ENCODE measurements at places on chromosomes 7 and 10.

GRCh38 chr10:113644185-113645120, 19.4 kb downstream of the NRAP start:
- no peak for DNase-seq

DNA sequence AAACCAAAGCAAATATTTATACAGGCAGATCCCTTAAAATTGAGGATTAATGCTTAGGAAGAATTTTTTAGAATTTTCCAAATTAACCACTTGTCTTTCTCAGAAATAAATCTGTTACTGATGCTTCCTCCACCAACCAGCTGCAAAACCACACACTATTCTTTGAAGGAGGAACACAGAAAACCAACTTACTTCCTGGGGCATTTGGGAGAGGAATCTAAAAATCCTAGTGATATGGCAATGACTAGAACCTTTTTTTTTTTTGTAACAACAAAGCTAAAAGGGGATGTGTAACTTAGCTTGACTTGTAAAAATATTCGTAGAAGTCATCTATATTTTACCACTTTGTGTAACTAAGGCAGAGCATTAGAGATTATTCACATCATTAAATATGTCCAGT, 5.1 kb upstream of the TM9SF3 start:
- no peak for DNase-seq

GRCh38 chr7:31000161-31000693, 36.5 kb downstream of the GHRHR start:
- DNase-seq, result no peak

DNA sequence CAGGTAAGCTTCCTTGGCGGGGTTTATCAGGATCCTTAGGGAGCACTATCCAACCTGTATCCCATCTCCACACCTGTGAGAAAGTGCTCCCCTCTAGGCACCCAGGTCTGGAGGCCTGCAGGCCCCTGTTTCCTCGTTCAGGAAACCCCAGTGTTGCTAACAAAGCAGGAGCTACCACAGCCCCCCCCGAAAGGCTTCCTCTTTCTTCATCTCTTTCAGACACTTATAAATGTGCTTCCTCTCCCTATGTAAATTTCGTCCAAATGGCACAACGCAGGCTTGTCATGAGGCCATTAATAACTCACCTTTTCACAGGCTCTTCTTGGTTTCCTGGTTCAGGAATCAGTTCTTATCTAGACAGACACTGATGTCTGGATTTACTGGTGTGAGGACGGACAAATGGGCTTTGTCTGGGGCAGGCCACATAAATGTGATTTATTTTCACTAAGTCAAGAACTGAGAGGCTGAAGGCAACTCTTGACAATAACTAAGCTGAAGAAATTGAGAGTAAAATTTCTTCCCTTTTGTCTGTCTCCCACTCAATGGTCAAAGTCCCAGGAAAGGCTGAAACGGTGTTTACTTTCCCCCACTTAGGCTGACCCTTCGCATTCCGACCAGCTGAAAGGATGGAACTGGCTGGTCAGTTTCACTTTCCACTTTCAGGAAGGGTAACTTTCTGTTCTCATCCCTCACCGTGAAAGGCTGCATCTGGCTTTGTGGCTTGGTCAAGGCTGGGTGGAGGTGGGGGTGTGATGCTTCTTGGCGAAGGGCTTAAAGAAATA, 46.8 kb downstream of the PIK3AP1 start:
- DNase-seq, result peak; percentile 35

DNA sequence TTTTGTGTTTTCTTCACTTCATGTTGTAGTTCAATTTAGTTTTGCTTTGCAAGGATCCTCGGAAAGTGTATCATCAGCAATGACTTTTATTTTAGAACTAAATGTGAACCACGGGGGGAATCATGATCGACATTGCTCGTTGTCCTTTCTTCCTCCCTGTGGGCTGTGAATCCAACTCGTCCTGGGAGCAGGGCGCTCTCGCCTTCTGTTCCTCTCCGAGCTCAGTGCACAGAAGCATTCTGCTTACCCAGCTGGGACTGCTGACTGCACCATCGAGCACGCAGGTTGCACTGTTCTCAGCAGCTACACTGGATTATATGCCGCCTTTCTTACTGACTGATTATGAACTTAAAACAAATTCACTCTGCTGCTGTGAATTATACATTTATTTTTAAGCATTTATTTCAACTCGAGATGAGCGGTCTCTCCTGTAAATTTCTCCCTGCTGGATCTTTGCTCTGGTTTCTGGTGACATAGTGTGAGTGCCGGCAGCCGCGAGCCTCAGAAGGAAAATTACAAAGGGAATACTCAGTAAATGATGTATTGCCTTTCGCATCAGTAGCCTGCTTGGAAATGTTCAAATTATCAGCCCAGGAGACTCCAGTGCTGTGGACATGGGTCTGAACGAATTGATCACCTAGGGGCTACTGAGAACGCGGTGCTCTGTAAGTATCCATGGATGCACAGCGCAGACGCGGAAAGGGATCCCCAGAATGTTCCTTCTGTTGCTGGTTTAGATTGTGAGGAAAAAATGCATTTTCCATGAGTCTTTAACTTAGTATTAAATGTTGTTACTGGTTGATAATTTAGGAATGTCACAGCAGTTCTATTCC, 92.6 kb downstream of the PTPRE start:
- no peak for DNase-seq

DNA sequence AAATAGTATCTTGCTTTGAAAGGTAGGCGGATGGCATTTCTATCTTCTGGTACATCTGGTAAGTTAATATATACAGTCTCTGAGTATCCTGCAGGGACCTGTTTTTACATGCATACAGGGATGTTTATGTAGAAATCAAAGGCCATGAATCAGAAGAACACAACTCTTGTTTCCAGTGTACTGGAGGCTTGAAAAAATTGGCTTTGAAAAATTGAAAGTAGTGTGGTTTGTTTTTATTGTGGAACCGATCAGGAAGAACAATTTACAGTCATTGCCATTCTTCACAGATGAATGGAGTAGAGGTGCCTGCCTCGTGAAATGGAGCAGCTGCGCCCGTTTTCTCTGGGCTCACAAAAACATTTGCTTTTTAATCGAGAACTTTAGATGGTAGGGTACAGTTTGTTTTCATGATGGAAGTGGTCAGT, 54.0 kb upstream of the RPA3 start:
- DNase-seq, result no peak

DNA sequence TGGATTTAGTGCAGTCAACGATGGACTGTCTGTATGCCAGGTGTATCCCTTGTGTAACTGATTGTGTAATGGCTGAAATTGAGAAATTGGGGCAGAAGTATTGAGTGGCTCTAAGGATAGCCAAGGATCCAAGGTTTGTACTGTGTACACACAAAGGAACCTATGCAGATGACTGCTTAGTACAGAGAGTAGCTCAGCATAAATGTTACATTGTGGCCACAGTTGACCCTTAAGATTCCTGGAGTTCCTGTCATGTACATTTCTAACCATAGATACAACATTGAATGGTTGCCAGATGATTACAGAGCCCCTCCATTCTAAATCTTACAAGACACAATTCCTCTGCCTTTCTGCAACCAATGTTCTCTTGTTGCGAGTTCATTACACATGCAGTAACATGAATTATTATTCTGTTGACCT, 25.3 kb downstream of the CCDC126 start:
- no peak for DNase-seq

DNA sequence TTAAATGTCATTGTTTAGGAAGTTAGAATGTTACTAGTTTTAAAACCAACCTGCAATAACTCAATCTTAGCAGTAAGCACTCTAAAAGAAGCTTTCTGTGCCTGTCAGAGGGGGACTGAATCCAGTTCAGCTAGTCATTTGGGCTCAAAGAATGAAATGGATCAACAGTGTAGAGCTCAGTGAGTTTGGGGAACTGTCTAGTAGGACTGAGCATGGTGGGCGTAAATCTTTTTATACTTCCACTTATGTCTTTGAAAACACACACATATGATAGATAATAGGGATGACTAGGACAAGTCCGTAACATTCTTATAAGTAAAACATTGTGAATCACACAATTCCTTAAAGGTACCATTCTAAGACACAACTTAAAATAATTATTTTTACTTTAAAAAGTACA, 11.5 kb downstream of the GSAP start:
- no peak for DNase-seq

DNA sequence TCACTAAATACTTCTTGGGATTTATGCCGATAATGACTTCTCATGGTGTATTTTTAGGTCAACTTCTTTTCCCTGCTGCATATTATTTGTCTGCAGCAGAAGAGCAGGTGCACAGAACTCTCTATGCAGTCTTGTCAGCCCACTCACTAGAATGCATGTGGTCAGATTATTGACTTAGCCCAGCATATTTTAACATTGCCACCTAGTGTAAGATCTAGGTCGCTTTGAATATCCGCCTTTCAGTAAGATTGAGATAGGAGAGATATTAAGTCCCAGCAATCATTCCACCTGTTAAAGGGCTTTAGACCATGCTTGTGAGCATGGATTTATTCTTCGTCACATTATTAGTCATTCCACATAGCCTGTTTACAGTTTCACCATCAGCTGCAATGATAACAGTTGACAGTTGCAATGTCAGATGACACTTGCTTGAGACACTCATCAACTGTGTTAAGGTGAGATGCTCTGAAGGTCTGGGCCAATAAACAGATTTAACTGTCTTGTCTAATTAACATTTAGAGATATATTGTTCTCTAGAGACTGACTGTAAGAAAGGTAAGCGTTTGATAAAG, 491.7 kb downstream of the ARL4A start:
- DNase-seq, result no peak

DNA sequence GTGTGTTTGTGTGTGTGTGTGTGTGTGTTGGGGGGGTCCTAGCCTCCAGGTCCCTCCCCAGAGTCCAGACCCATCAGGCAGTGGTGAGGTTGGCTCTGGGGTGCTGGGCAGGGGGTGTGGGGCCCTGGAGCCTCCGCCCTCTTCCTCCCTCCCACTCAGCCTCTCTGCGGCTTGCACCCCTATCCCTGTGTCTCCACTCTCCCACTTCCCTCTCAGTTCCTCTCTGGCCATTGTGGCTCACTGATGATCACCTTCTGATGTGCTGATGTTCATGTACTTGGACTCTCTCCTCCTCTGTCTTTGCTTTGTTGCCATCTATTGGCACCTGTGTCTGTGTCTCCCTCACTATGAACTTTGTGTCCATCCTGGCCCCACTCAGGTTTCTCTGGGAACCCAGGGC, 298.7 kb downstream of the ZEB1 start:
- no peak for DNase-seq

- peak; percentile 61 for DNase-seq
Observed at GRCh38 chr7:5421714-5422395, 1.8 kb downstream of the TNRC18 start.
